ENCODE measurements at places on chromosomes 5 and 9. TPM values are rescaled to one million over a fixed set of nuclear protein-coding genes. Genes with fewer than 3 reads are reported as not detected.

Gene CLINT1
- total RNA-seq = 97.7 TPM

Gene SV2C
- not detected for total RNA-seq

Gene ATP10B
- total RNA-seq = not detected

Gene PCDHGB3
- 0.71 TPM for total RNA-seq

Gene MLANA
- not detected for total RNA-seq

Gene GFI1B
- total RNA-seq = not detected

Gene VAV2
- total RNA-seq = 11.7 TPM

Gene SPATA31E1
- total RNA-seq = under 0.01 TPM

Gene PCDH12
- 0.29 TPM for total RNA-seq

Gene ERGIC1
- 229 TPM for total RNA-seq

Gene ARL10
- total RNA-seq = 3.4 TPM

Gene IFNA21
- total RNA-seq = not detected

Gene SLC6A19
- total RNA-seq = not detected

Gene SPINK13
- total RNA-seq = not detected

Gene PCDHGB5
- total RNA-seq = 7.2 TPM

Gene OR1J2
- not detected for total RNA-seq

Gene NUDT12
- 12.7 TPM for total RNA-seq

Gene SPATA31D4
- total RNA-seq = not detected

Gene STKLD1
- total RNA-seq = 1.7 TPM

Gene FCHO2
- total RNA-seq = 21.9 TPM

Gene FOXI1
- not detected for total RNA-seq

Gene SLC9A3
- total RNA-seq = 2.1 TPM

Gene FOXD4L6
- total RNA-seq = not detected

Gene BTNL3
- total RNA-seq = not detected

Gene SLC25A2
- under 0.01 TPM for total RNA-seq

Gene TPPP
- total RNA-seq = under 0.01 TPM

Gene PCDHB6
- total RNA-seq = not detected

Gene NAIP
- total RNA-seq = 0.89 TPM

Gene C9orf152
- total RNA-seq = not detected

Gene FOXD1
- total RNA-seq = 0.53 TPM

Gene NEK6
- 34.9 TPM for total RNA-seq

Gene HTR4
- total RNA-seq = not detected

Gene NOTCH1
- 14.4 TPM for total RNA-seq

Gene CTNND2
- not detected for total RNA-seq

Gene SLC6A3
- total RNA-seq = not detected

Gene CARTPT
- not detected for total RNA-seq

Gene LCP2
- total RNA-seq = not detected

Gene URM1
- total RNA-seq = 45.3 TPM

Gene FGD3
- total RNA-seq = not detected

Gene REEP2
- 31.4 TPM for total RNA-seq

Gene GGTA1
- total RNA-seq = not detected

Gene SLC24A2
- not detected for total RNA-seq

Gene POLR3G
- total RNA-seq = 14.1 TPM

Gene EGFLAM
- 4.3 TPM for total RNA-seq

Gene MCC
- 8.6 TPM for total RNA-seq
